GM10248 (cell line): ENCODE measurements at places on chromosomes 16 and 17.

- DNase-seq = no peak
Measured at GRCh38 chr16:85174871-85175723, 62.8 kb upstream of the CIBAR2 start.

- DNase-seq = no peak
Measured at GRCh38 chr16:17213025-17213424, 257.7 kb downstream of the XYLT1 start.

DNA sequence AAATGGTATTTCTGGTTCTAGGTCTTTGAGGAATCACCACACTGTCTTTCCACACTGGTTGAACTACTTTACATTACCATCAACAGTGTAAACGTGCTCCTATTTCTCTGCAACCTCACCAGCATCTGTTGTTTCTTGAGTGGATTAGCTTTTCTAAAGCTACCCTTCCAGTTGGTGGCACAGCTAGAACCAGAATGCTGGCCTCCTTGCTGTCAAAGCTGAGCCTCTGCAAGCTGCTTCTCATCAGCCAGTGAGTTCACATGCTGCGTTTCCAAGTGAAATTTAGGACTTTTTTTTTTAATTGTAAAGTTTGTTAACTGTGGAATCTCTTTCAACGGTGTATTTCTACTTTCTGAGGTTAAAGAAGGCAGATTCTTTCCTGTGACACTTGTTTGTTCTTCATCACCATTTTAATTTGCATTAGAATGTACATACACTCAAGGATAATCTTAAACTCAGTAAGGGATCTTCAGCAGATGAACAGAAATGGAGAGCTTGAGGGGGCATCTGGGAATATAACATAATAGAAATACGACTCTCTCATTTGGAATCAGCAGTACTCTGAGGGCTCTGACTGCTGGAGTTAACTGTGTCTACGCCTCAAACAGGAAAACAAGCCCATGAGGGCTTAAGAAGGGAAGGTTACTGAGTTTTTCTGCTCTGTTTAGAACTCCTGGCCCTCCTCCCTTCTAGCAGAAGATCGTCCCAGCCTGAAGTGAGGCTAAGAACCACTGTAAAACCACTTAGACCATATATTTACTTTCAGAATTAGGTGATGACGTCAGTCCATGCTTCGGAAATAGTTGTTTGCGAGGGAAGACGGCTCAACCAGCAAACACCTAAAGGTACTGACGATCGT is 148.4 kb upstream of the FAM20A start:
- DNase-seq = no peak

GRCh38 chr16:5905935-5906334 is 808.3 kb upstream of the EEF2KMT start:
- no peak for DNase-seq

- peak; percentile 56 for DNase-seq
Measured at GRCh38 chr17:39659279-39660010, 5.7 kb upstream of the TCAP start.

GRCh38 chr17:75829747-75830146 is 14.5 kb downstream of the UNC13D start:
- no peak for DNase-seq

- DNase-seq = no peak
Measured at GRCh38 chr17:76446449-76447231, 6.3 kb downstream of the UBE2O start.

- DNase-seq = peak; percentile 43
Measured at GRCh38 chr17:27218719-27219488, 75.0 kb upstream of the WSB1 start.

- DNase-seq = no peak
Measured at GRCh38 chr16:5065813-5066212, at the start of gene C16orf89. C16orf89 (minus strand) TSS chr16:5065956; CDS start chr16:5065908, 48 bp downstream.

- peak; percentile 82 for DNase-seq
Measured at GRCh38 chr17:32936894-32937500, 9.0 kb downstream of the TMEM98 start.

- DNase-seq = no peak
Measured at GRCh38 chr17:81723651-81724209, 11.6 kb downstream of the SLC25A10 start.

- DNase-seq = no peak
Measured at GRCh38 chr17:79742951-79743476, 12.3 kb downstream of the ENPP7 start.

DNA sequence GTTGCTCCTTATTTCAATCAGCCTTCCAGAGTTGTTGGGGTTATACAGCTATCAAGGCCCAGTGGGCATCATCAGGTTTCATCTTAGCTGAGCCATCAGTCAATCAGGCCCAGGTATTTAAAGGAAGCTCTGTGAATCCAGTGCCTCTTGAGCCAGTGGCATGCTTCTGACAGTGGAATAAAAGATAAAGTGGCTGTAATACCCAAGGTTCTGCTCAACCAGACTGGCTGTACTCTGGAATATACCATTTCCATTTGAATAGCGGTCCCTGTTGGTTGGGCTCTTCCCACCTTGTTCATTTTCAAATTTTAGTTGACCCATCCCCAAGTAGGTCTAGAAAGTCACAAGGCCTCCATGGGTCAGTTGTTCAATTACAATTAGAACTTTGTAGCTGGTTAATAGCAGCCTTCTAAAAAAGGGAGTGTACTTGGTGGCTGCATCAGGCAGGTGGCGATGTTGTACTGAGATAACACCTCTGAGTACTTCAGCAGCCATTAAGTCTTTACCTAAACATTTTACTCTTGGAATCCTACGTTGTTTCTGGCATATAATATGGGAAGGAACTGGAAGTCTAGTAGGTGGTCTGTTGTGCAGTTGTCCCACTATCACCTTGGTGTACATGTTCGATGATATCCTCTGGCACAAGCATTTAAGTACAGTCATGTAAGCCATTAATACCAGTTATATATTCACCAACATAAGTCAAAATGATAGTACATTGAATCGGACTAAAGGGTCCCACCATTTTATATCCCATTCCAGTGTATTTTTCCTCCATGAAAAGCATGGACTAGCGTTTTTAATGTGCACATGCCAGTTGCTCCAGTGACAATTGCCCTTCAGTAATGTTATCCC is 294.1 kb downstream of the BCAS3 start:
- DNase-seq = peak; percentile 42

DNA sequence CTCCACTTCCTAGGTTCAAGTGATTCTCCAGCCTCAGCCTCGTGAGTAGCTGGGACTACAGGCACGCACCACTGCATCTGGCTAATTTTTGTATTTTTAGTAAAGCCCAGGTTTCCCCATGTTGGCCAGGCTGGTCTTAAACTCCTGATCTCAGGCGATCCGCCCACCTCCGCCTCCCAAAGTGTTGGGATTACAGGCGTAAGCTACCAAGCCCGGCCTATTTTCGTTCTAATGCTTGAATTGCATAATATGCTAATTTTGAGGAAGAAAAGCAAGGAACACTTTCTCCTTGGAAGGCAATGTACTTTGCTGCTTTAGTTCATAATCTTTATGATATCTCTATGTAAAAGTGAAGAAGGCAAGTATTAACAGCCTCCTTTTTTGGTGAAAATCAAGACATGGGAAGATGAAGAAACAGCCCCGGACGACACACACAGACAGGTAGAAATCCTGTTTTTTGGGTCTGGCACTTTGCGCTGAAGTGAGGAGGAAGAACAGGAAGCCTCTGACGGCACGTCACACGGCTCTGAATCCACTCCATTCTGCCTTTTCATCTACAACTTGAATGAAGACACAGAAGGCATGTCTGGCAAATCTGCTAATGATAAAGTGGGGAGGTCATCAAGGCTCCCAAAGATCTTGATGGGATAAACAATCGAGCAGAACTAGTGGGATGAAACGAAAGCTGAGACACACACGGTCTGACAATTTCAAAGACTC is 24.9 kb downstream of the VPS53 start:
- DNase-seq = no peak

- no peak for DNase-seq
Measured at GRCh38 chr16:84677017-84677803, 22.6 kb upstream of the USP10 start.

GRCh38 chr16:84477661-84478060 is 26.8 kb downstream of the MEAK7 start:
- no peak for DNase-seq

- DNase-seq = no peak
Measured at GRCh38 chr17:76076765-76077583, 2.0 kb upstream of the ZACN start.

GRCh38 chr17:2172077-2172851 is 117.4 kb downstream of the HIC1 start:
- no peak for DNase-seq

GRCh38 chr16:87457061-87457611 is 35.7 kb downstream of the ZCCHC14 start:
- DNase-seq = no peak

DNA sequence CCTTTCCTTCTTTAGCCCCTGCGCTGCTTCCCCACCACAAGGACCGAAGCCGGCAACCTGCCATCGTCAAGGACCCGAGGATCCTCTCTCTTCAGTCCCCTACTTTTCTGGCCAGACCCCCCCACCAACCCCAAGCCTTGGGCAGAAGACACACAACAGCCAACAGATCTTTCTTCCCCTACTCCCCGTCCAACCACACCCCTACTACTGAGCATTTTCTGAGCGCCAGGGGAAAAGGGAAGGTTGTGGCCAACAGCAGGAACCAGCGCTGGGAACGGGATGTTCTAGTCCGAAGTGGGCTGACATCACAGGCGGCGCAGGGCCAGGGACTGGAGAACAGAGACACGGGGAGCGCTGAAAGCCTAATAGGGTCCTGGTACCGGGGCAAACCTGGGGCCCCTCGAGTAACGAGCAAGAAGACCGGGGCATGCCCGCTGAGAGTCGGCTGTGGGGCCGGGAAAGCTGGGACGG is 528 bp downstream of the PER1 start:
- DNase-seq = no peak

DNA sequence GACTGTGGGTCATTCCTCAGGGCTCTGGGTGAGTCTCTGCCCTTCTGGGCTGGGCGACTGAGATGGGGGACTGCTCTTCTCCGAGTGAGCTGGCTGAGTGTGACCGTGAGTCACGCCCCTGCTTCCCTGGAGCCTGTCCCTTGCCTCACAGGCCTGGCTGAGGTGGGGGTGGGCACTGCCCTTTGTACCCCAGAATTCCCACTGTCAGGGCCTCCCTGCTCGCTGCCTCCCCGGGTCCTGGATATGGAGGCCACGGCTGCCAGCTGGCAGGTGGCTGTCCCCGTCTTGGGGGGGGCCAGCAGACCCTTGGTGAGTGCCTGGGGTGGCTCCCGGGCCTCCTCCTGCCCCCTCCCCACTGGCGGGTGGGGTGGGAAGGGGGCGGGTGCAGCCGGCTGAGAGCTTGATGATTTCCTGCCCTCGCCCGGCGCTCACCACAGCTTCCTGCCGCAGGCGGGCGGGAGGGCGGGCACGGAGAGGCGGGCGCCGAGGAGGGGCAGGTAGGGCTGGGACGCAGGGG is at the start of gene LAT:
LAT (plus strand) TSS at position 434 of the 517 bp plus-strand sequence. CDS start 366 bp downstream, outside the sequence.
- peak; percentile 48 for DNase-seq
